D721Med (cell line): ENCODE measurements at places on chromosomes 12 and 14.

- DNase-seq = no peak
These were observed 17.0 kb downstream of the RNASE10 start for GRCh38 chr14:20522332-20522731.

DNA sequence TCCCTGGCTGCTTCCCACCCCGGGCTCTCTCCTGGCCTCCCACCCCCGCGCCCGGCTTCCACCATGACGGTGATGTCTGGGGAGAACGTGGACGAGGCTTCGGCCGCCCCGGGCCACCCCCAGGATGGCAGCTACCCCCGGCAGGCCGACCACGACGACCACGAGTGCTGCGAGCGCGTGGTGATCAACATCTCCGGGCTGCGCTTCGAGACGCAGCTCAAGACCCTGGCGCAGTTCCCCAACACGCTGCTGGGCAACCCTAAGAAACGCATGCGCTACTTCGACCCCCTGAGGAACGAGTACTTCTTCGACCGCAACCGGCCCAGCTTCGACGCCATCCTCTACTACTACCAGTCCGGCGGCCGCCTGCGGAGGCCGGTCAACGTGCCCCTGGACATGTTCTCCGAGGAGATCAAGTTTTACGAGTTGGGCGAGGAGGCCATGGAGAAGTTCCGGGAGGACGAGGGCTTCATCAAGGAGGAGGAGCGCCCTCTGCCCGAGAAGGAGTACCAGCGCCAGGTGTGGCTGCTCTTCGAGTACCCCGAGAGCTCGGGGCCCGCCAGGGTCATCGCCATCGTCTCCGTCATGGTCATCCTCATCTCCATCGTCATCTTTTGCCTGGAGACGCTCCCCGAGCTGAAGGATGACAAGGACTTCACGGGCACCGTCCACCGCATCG, 1.8 kb downstream of the KCNA1 start:
- no peak for DNase-seq

- no peak for DNase-seq
These were observed 196.6 kb upstream of the FLRT2 start for GRCh38 chr14:85333313-85333712.

- no peak for DNase-seq
These were observed 365 bp downstream of the CCDC59 start for GRCh38 chr12:82357845-82358199.

- DNase-seq = peak; percentile 38
These were observed 23.7 kb upstream of the IFT81 start for GRCh38 chr12:110100315-110100970.

GRCh38 chr14:64628940-64629408, 75.2 kb upstream of the PLEKHG3 start:
- no peak for DNase-seq

GRCh38 chr12:93749515-93749914, 72.3 kb downstream of the CRADD start:
- no peak for DNase-seq

- no peak for DNase-seq
These were observed 56.3 kb downstream of the RPH3A start for GRCh38 chr12:112847708-112848337.
